ENCODE measurements at places on chromosomes 7 and 10.

- no peak for DNase-seq
Observed at GRCh38 chr7:150363872-150364271, 4.8 kb upstream of the REPIN1 start.

- DNase-seq = no peak
Observed at GRCh38 chr10:129627442-129627841, 160.4 kb downstream of the MGMT start.

DNA sequence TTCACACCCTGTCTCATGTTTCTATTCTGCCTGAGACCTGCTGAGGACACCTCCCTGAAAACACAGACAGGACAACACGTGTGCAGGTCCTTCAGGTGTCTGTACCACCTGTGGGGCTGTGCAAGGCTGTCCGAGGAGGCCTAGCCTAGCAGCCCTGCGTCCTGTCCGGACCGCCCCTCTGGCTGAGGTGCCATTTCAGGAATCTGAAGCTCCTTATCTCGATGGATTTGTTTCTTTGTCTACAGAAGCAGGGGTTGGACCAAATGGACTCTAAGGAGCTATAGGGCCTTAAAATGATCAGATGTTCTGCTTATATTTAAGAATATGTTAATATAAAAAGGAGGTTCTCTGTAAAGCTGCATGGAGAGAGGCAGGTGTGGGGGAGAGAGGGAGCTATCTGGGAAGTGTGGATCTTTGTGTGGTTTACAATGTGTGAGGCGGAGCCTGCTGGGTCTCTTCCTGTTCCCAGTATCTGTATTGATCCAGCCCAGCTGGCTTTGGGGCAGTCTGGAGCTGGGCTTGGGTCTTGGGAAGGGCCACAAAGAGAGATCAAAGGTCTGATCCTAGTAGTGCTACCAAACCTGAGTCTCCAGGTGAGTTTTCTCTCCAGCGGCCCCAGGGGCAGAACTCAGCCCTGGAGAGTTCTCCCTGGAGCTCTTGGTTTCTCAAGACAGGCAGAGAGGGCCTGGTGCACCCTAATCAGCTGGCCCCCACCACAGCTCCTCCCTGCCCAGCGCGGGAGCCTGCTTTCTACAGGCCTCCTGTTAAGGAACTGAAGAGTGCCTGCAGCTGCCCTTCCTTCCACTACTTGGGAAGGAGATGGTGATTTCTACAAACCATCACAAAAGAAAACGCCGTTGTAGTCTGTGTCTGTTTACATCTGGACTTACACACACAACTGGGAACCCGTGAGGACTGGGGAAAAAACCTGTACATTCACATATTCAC lies 3.4 kb upstream of the MNX1 start:
- peak; percentile 88 for DNase-seq

DNA sequence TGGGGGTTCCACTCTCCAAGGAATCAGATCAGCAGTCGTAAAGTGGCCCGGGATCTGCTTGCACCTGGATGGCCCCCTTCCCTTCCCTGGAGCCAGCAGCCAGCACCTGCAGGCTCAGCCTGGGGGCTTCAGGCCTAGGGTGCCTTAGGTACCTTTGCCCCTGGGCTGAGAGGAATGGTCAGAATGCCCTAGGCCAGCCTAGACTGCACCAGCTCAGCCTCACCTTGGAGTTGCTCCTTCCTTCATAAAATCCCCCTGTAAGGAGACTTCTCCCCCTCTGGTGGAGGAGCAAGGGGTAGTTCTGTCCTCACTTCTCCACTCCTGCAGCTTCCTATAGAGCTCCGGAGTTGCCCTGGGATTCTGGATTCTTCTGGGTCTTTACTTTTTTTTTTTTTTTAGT lies 32.4 kb upstream of the LBX1 start:
- peak; percentile 73 for DNase-seq

- DNase-seq = no peak
Observed at GRCh38 chr10:67790534-67791408, 47.2 kb downstream of the DNAJC12 start.

Measured in endodermal cell (in vitro differentiated cells).